CD4-positive, CD25-positive, alpha-beta regulatory T cell (primary cell): ENCODE measurements at places on chromosomes 13 and 19. TPM values are rescaled to one million over a fixed set of nuclear protein-coding genes. Genes with fewer than 3 reads are reported as not detected.

The CABP5 gene
- not detected for polyA plus RNA-seq

The RFPL4AL1 gene
- polyA plus RNA-seq = not detected

The FLT3 gene
- polyA plus RNA-seq = not detected

The ATP4B gene
- not detected for polyA plus RNA-seq

The S1PR2 gene
- polyA plus RNA-seq = 2.9 TPM

The C19orf38 gene
- polyA plus RNA-seq = not detected

The HSPB6 gene
- not detected for polyA plus RNA-seq

The BEST2 gene
- not detected for polyA plus RNA-seq

The KIR2DL3 gene
- not detected for polyA plus RNA-seq

The SCAF1 gene
- polyA plus RNA-seq = not detected

The ZNF528 gene
- polyA plus RNA-seq = 7.1 TPM

The ZNF211 gene
- polyA plus RNA-seq = 22.2 TPM

The CALR3 gene
- polyA plus RNA-seq = not detected

The ZNF534 gene
- polyA plus RNA-seq = not detected

The ZNF329 gene
- 9.4 TPM for polyA plus RNA-seq

The AMER2 gene
- not detected for polyA plus RNA-seq

The FFAR1 gene
- polyA plus RNA-seq = not detected

The FXYD3 gene
- not detected for polyA plus RNA-seq

The ZNF625 gene
- 0.24 TPM for polyA plus RNA-seq

The TUBA3C gene
- polyA plus RNA-seq = not detected

The S1PR5 gene
- 0.17 TPM for polyA plus RNA-seq

The IFI30 gene
- polyA plus RNA-seq = 7.1 TPM

The PSG1 gene
- not detected for polyA plus RNA-seq

The SLITRK5 gene
- polyA plus RNA-seq = not detected

The LAIR2 gene
- 123 TPM for polyA plus RNA-seq

The SPRED3 gene
- 0.13 TPM for polyA plus RNA-seq

The FFAR3 gene
- polyA plus RNA-seq = not detected

The GPR12 gene
- not detected for polyA plus RNA-seq

The TMEM221 gene
- polyA plus RNA-seq = not detected
